ENCODE measurements at places on chromosomes 7 and 10. TPM values are rescaled to one million over a fixed set of nuclear protein-coding genes. Genes with fewer than 3 reads are reported as not detected.

- no peak for DNase-seq
Observed at GRCh38 chr7:37971491-37971890, 51.1 kb downstream of the EPDR1 start.

GRCh38 chr7:2575733-2576340 lies 17.1 kb downstream of the IQCE start:
- no peak for DNase-seq

DNA sequence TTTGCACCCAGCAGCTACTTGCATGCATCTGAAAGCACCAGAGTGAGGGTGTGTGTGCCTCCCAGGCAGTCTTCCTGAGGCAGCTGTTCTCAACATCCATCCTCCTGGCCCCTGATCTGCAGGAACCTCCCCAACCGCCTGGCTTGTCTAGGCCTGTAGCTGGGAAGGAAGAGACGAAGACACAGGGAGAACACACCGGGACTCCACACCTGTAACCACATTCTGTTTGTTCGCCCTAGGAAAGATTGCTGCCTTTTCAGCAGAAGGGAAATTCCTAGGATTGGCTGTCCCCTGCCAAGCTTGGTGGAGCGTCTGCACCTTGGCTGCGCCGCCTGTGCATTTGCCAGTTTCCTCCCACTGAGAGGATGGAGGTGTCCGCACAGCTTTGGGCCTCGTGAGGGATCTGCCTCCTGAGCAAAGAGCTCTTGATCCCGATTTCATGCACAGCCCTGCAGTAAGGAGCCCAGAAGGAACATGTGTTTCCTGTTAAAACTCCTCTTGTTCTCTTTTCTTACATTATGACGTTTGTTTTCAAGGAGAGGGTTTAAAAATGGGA lies 154.6 kb downstream of the TPST1 start:
- no peak for DNase-seq

Gene CLDN4
- 1,208 TPM for total RNA-seq

GRCh38 chr7:16651396-16652239 lies 5.6 kb downstream of the BZW2 start:
- no peak for DNase-seq

GRCh38 chr7:101702362-101702850 lies 73.3 kb upstream of the MYL10 start:
- peak; percentile 92 for DNase-seq

DNA sequence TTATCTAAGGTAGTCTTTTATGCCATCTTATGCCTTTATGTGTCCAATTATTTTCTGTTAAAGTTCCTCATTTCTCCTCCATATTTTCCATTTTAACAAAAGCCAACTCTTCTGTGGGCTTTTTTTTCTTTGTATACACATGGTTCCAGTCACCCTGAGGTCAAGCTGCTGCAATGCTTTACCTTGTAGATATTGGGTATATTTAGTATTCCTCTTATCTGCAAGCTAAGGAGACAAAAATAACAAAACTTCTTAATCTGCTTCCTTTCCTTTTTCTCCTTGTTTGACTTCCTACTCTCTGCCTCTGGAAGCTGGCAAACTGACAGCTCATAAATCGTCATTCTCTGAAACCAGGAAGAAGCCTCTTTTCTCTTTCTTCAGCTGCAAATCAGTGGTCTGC lies 885.0 kb upstream of the LRRN3 start:
- no peak for DNase-seq

DNA sequence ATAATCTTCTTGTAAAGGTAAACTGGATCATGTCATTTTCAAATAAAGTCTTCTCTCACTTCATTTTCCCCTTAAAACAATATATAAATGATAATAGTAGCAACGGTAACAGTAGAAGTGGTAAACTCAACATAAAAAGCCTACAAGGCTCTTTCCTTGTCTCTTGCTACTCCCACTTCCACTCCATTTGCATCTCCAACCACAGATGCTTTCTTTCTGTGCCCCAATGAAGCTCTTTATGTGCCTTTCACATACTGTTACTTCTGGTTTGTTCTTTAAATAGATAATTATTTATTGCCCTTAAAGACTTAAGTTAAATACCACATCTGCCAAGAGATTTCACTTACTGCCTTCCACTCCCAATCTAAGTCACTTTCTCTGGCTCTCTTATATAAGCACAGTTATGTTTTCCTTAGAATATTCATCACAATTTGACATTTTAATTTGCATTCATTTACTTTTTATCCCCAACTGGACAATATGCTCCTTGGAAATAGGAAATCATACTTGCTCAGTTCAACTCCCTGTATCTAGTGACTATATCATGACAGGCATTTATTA lies 149.9 kb downstream of the CRPPA start:
- DNase-seq = no peak

- no peak for DNase-seq
Observed at GRCh38 chr10:97689559-97690020, 2.5 kb upstream of the AVPI1 start.

DNA sequence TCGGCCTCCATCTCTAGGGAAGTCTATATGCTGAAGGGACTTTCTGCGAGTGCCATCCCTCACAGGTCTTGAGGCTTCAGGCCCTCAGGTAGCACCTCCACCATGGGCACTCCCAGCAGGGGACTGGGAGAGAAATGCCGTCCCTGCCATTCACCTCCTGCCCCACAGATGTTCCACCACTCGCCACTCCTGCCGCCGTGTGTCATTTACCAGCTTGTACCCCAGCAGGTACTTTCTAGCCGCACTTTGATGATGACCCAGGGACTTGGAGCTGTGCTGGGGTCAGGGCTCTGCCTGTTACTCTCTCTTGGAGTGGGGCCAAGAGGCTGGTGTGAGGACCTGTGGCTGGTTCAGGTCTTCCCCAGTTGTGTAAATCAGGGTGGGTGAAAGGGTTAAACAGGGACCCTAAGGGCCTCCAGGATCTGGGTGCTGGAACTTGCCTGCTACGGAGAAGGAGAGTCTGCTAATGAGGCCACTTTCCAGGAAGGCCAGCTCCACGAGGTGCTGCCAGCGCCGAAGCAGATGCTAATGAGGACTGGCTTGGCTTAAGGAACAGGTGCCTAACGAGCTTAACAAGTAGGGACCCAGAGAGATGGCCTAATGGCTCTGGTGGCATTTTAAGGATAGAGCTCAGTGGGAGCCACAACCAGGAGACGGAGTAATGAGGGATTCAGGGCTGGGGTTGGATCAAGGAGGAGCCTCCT lies 32.4 kb downstream of the CRHR2 start:
- DNase-seq = no peak

DNA sequence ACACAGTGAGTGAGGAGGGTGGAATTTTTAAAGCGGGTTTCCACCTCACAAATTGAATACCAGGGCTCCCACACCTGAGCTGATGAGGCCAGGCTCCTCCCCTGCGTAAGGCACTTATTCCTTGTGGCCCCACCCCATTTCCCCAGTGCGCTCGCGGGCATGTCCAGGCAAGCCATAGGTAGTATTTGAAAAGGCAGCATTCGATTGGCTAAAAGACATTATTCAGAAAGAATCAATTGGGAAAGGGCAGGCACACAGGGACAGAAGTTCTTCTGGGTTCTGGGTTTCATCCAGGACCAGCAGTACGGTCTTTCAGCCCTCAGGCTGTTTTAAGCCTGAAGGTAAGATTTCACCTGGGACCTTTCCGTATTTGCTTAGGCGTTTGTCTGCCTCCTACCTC lies 222.3 kb downstream of the BBS9 start:
- no peak for DNase-seq

DNA sequence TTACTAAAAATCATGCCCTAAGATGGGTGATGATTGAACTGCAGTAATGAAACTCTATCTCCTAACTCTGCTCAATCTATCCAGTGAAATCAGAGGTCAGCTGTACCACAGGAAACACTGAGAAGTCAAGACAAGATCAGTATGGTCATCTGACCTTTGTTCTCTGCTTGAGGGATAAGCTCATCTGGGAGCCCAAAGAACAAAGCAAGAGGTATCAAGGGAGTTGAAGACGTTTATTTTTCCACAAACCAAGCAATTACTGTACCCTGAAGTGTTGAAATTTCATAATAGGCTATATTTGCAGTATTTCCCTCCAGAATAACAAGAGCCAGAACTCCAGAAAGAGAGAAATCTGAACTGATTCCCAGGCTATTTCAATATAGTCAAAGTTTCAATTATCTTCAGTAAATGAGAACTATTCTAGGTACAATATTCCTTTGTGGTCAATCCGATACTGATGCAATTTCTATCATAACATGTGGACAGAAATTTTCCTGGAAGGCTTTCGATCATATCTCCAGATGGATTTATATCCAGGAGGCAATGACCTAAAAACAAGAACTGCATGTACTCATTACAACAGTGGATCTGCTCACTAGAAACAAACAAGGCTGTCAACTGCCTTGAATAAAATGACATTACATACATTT lies 345.3 kb downstream of the TNS3 start:
- no peak for DNase-seq

DNA sequence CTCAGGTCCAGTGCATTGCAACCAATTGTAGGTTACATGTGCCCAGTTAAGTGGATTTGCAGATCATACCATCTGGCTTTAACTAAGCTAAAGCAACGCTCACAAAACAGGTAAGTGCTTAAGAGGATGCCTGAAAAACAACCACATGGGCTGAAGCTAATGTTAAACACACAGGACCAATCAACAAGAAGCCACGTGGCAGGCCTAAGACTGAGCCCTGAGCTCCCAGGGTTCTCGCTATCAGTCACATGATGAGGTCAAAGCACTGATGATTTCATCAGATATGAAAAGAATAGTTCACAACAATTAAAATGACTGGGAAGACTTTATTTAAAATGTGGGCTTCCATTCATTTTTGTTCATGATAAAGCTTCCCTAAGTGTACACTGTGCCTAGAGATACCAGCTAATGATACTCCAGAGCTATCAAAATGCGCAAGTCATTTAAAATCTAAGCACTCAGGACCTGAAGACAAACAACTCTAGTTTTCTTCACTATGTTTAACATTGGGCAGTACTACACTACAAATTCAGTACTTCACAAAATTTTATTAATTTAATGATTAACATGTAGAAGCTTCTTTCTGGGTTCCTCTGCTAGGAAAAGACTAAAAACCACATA lies 90.6 kb downstream of the PIP4K2A start:
- DNase-seq = no peak

GRCh38 chr7:7183838-7184463 lies 1.6 kb downstream of the C1GALT1 start:
- no peak for DNase-seq

DNA sequence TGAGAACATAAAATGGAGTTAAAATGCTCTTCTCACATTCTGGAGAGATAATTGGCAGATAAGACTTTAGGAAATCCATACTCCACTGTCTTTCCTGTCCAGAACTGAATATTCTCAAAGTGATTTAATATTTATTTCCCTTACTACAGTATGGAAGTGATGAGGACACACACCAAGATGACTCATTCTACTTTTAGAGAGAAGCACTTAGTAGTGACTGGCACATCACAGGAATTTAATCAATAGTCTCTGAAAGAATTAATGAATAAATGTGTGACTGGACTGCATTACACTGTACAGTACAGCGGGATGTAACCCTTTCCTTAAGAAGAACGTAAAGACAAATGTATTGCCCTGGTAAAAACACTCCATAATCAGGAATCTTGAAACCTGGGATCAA lies 116.7 kb downstream of the SEMA3E start:
- no peak for DNase-seq

- no peak for DNase-seq
Observed at GRCh38 chr10:106819490-106819889, 345.0 kb downstream of the SORCS1 start.

Gene CD36
- 18.4 TPM for total RNA-seq

Gene NFE2L3
- 7.3 TPM for total RNA-seq

DNA sequence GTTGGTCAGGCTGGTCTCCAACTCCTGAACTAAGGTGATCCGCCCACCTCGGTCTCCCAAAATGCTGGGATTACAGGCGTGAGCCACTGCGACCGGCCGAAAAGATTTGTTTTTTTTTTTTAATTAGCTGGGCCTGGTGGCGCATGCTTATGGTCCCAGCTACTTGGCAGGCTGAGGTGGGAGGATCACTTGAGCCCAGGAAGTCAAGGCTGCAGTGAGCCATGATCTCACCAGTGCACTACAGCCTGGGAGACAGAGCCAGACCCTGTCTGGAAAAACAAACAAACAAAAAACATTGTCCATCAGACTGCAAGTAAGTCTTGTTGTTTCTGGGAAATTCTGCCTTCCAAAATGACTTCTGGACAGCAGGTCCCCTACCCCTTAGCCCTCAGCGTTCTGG lies 16.3 kb upstream of the ZNF212 start:
- DNase-seq = no peak

Gene SH2B2
- 2.7 TPM for total RNA-seq

GRCh38 chr10:69512901-69513300 lies 60.3 kb downstream of the NEUROG3 start:
- DNase-seq = no peak

DNA sequence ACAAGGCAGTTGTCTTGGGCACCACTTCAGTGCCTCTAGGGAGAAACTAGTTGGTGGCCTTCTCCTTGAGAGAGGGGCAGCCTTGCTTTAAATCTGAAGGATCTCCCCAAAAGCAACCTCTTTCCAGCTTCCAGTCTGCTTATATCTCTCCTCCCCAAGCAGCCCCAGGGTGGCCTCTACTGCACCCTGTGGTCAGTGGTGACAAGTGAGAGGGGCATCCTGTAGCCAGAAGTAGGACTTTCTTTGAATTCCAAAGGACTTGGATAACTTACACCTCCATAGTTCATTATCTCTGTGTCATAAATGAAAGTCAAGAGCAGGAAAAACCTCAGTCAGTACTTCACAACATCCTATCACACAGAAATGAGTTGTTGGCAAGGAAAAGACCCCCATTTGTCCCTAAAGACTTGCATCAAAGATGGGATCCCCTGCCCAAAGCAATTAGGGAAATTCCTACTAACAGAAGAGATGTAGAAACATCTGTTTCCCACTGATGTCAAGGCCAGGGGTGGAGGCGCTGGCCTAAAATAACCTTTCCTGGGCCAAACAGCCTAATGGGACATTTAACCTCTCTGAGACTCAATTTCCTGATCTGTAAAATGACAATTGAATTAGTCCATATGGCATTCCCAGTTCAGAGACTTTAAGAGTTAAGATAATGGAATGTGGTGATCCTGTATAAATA lies 44.0 kb upstream of the ANKRD1 start:
- DNase-seq = no peak

DNA sequence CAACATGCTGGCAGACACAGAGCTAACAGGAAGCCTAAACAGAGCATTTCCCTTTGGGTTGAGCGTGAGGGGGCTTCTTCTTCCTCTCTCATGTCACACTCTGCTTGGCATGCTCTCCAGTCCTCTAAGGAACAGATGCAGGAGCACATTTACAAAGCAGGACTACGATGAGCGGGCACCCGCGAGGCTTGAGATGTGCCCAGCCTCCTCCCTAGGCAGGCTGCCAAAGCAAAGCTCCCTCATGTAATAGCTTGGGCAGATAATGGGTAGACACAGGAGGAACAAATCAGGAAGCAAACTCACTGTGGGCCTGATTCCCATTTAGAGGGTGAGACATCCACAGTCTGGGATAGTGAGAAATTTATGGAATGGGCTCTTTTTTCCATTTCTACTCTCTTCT lies 519.1 kb downstream of the NRG3 start:
- no peak for DNase-seq

GRCh38 chr7:26508481-26508880 lies 216.8 kb downstream of the SNX10 start:
- peak; percentile 61 for DNase-seq

Gene SLC26A5
- total RNA-seq = 0.38 TPM

- DNase-seq = peak; percentile 98
Observed at GRCh38 chr10:15168786-15169554, 477 bp upstream of the NMT2 start.

- DNase-seq = no peak
Observed at GRCh38 chr10:123574109-123574698, 92.0 kb upstream of the GPR26 start.

Gene NOM1
- 15.9 TPM for total RNA-seq

GRCh38 chr7:47734287-47734948 lies 152.5 kb upstream of the TNS3 start:
- DNase-seq = no peak

Gene NPFFR1
- total RNA-seq = 0.06 TPM

Gene PRSS1
- not detected for total RNA-seq
